NCI-H1436 treated with DMSO at 0.1 percent for 48 hours (cell line): ENCODE measurements at places on chromosomes 12 and 14.

DNA sequence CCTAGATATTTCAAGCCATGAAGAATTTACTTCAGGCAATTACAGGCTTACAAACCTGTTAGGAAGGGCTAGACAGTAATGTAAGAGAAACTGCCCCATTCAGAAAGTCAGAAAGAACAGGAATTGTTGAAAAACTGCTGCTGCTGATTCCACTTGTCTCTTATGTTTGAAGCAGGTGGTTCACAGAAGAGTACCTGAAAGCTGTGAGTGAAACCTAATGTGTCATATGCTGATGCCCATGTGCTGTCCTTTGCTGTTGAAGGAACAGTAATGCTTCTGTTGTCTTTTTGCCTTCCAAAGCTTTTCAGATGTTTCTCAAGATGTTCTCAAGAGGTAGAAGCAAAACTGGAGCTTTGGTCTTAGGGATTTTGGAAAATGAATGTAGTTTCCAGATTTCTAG lies 39.0 kb downstream of the MNAT1 start:
- DNase-seq = no peak

GRCh38 chr12:122326586-122326985 lies 60.3 kb upstream of the VPS33A start:
- no peak for DNase-seq

GRCh38 chr12:112208301-112208910 lies 83.0 kb downstream of the TRAFD1 start:
- no peak for DNase-seq

GRCh38 chr14:57753821-57754220 lies 112.1 kb downstream of the SLC35F4 start:
- no peak for DNase-seq

- DNase-seq = no peak
Observed at GRCh38 chr12:6241495-6241894, 41.3 kb downstream of the CD9 start.

- DNase-seq = no peak
Observed at GRCh38 chr14:73783107-73783727, 68.4 kb upstream of the PTGR2 start.

DNA sequence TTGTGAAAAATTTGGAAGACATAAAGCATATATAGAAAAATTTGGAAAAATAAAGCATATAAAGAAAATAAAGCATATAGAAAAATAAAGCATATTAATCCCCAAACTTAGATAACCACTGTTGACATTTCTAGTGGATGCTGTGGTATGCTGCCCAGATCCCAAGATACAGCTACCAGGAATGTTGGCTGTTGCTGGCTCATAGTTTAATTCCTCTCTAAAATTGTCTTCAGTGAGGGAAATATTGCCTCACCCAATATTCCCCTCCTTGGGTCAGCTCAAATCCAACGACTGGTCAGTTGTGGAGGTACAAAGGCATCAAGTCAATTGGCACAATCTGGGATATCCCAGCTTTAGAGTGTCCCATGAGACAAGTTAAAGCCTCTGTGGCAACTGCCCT lies 10.1 kb upstream of the KICS2 start:
- no peak for DNase-seq

- DNase-seq = no peak
Observed at GRCh38 chr12:25187781-25188180, 7.2 kb downstream of the DNAI7 start.

- DNase-seq = no peak
Observed at GRCh38 chr12:111692575-111693210, 6.8 kb downstream of the ACAD10 start.

DNA sequence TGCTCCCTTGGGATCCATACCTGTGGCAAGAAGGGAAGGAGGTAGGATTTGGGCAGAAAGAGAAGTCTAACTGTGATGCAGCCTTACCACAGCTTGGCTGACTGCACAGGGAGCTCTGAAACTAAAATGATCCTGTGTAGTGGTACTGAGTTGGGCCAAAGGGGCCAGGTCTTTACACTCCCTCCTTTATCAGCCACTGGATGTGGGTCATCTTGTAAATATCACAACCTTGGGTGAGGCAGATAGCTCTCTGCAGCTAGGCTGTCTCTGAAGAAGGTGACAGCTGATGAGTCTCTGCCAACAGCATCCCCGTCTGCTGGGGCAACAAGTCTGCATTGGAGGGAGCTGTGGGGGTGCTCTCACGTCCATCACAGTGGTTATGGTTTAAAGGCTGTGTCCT lies 95.9 kb upstream of the CAND1 start:
- DNase-seq = no peak

DNA sequence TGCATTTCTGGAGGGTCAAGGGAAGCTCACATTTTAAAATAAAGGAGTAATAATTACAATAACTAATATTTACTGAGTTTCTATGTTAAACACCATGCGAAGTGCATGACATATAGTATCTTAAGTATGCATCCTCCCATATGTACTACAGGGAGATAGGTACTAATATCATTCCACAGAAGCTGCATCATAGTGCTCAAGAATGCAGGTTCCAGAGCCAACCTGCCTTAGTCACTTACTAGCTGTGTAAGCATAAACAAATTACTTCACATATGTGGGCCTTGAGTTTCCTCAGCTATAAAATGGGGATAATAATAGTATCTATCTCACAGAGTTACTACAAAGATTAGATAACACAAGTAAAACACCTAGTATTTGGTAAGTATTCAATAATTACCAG lies 18.3 kb downstream of the ARMH4 start:
- no peak for DNase-seq

- no peak for DNase-seq
Observed at GRCh38 chr14:61381553-61381952, 60.2 kb downstream of the PRKCH start.
